ENCODE measurements at places on chromosomes 2 and 18. TPM values are rescaled to one million over a fixed set of nuclear protein-coding genes. Genes with fewer than 3 reads are reported as not detected.
A peak's percentile ranks its signal among the peaks of the same experiment; 100 is the strongest.

Gene ETAA1
- total RNA-seq: 30.8 TPM

Gene DIPK1C
- total RNA-seq: not detected

Gene SPTBN1
- 102 TPM for total RNA-seq

Gene GRHL1
- total RNA-seq: 1.3 TPM

Gene SESTD1
- total RNA-seq: 23.1 TPM

Gene CD8A
- total RNA-seq: not detected

Gene ATAD2B
- total RNA-seq: 13.5 TPM

Gene DYNAP
- total RNA-seq: not detected

Gene KIF5C
- not detected for total RNA-seq

Gene PCARE
- total RNA-seq: not detected

Gene FBXO48
- total RNA-seq: 0.60 TPM

Gene IRS1
- 11.3 TPM for total RNA-seq

Gene CXCR1
- total RNA-seq: not detected

GRCh38 chr2:212495046-212495445 lies 43.6 kb downstream of the ERBB4 start:
- no peaks in the 10 kb centered on the region for H3K4me1 ChIP-seq
- no peak overlapping the region for H3K27ac ChIP-seq
- H3K27me3 ChIP-seq: 0 out of 2 replicates have a peak, but pooled peaks cover 2% of the 10 kb centered on the region
- H3K4me3 ChIP-seq: no peak overlapping the region

GRCh38 chr18:3411854-3412268 lies 38.1 kb upstream of the TGIF1 start:
- H3K27ac ChIP-seq: no peak overlapping the region
- H3K36me3 ChIP-seq: no peaks in the 10 kb centered on the region
- no peaks in the 10 kb centered on the region for H3K27me3 ChIP-seq

- peaks cover 68% of the 10 kb centered on the region for H3K27me3 ChIP-seq
- no peak for DNase-seq
- H3K4me3 ChIP-seq: no peak overlapping the region
- peaks cover 11% of the 10 kb centered on the region for H3K4me1 ChIP-seq
These were observed 207.1 kb upstream of the SMAD2 start for GRCh38 chr18:48137374-48138081.

DNA sequence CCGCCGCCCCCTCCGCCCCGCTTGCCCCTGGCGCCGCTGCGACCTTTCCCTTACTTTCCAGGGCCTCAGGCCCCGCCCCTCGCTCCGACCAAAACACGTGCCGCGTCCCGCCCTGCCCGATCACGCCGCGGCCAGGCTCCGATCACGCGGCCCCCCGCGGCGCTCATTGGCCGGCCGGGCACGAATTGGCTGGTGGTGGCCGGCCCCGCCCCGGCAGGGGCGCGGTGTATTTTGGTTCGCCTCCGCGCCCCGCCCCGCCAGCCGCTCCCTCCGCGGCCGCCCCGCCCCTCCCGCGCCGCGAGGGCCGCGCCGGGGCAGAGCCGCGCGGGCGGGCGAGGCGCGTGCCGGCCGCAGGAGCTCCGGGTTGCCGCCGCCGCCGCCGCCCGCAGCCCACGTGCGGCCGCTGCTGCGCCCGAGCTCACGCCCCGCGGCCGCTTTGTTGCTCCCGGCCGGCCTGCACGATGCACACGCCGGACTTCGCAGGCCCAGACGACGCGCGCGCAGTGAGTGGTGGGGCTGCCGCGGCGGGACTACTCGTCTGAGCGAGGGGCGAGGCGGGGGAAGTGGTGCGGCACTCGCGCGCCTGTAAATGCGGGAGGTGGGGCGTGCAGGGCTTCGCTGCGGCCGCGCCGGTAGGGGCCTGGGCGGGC lies at the start of gene KLF11:
KLF11 (plus strand) TSS at position 295 of the 650 bp plus-strand sequence; CDS start at position 462, 167 bp downstream.
- H3K4me1 ChIP-seq: peaks cover 16% of the 10 kb centered on the region
- H3K27me3 ChIP-seq: no peaks in the 10 kb centered on the region
- peak within 1 kb of the TSS; percentile 97 for H3K27ac ChIP-seq
- peaks cover 31% of the 10 kb centered on the region for H3K36me3 ChIP-seq
- H3K4me3 ChIP-seq: peak within 1 kb of the TSS; percentile 97

DNA sequence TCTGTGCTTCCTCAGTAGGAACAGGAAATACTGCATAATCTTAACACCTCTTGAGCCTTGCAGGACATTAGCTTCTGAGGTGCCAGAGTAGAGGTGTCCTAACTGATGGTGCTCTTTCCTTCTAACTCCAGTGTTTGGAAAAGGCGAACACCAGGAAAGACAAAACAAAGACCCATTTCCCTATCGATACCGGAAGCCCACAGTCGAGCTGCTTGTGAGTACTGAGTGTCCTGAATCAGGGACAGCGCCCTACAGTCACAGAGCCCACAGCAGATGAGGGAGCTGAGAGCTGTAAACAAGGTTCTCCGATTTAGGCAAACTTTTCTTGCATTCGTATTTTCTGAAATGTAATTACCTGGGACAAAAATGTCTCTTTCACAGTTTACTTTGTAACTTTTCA lies 50.7 kb downstream of the SLC14A2 start:
- H3K36me3 ChIP-seq: no peaks in the 10 kb centered on the region
- no peak for DNase-seq
- H3K4me3 ChIP-seq: no peak overlapping the region

DNA sequence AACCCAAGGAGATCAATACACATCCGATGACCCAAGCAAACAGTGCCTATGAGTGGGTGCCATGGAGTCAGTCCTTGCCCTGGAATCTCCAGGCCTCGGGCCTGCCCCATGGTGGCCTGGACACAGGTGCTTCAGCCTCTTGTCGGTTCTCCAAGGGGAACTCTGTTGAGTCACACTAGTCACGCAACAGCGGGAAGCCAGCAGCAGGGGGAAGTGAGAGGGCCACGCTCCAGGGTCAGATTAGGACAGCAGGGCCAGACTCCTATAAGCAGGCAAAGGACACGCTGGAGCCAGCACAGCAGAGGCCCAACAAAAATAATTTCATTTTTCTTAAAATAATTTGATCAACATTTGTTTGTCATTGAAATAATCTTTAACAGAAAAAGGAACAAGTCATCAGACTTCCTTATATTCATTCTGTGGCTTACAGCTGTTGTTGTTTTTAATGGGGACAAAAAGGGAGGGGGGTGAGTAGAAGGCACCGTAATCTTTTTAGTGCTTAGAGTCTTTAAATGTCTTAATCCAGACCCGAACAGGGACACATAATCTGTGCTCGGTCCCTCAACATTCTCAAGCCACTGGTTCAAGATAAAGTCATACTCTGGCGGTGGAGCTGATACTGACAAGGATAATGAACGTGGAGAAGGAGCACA lies 16.4 kb upstream of the ARMC9 start:
- peak; percentile 69 for DNase-seq
- no peaks in the 10 kb centered on the region for H3K27me3 ChIP-seq
- no peak overlapping the region for H3K27ac ChIP-seq
- no peaks in the 10 kb centered on the region for H3K36me3 ChIP-seq
- H3K4me1 ChIP-seq: peaks cover 30% of the 10 kb centered on the region

- no peak for DNase-seq
- H3K36me3 ChIP-seq: no peaks in the 10 kb centered on the region
- peaks cover 45% of the 10 kb centered on the region for H3K4me1 ChIP-seq
- no peak overlapping the region for H3K4me3 ChIP-seq
These were observed 255.8 kb upstream of the EPAS1 start for GRCh38 chr2:46041434-46041833.

GRCh38 chr2:227335713-227336112 lies 10.7 kb downstream of the MFF start:
- H3K4me1 ChIP-seq: no peaks in the 10 kb centered on the region

GRCh38 chr2:46469116-46469515 lies 10.2 kb upstream of the TMEM247 start:
- no peaks in the 10 kb centered on the region for H3K4me1 ChIP-seq
- no peak for DNase-seq
- H3K36me3 ChIP-seq: no peaks in the 10 kb centered on the region

- no peaks in the 10 kb centered on the region for H3K36me3 ChIP-seq
- H3K4me3 ChIP-seq: no peak overlapping the region
- no peak overlapping the region for H3K27ac ChIP-seq
These were observed 292.8 kb downstream of the EN1 start for GRCh38 chr2:118554616-118555015.

DNA sequence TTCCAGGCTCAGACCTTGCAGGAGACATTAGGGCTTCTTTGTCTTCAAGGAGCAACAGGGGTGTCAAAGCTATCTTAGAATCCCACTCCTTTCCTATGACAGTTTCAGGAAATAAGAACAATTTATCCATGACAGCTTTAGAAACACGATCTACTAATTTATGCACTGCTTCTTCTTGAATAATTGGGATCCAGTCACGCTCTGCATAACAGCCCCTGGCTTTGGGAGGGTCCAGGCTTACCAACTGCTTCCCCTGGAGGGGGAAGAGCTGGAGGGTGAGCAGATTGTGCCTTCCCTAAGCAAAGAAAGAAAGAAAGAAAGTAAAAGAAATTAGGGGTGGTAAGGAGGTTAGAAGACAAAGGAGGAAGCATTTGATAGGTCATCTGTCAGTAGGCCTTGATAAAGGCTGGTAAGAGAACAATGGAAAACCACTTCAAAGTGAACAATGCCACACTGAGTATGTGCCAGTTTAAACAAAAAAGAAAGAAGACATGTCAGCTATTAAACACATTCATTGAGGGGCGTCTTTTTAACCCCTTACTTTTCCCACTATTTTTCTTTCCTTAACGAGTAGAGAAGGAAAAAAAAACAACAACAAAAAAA lies 327.6 kb downstream of the DCC start:
- H3K4me1 ChIP-seq: no peaks in the 10 kb centered on the region
- H3K4me3 ChIP-seq: no peak overlapping the region
- H3K27me3 ChIP-seq: no peaks in the 10 kb centered on the region
- no peak overlapping the region for H3K27ac ChIP-seq
- DNase-seq: no peak

DNA sequence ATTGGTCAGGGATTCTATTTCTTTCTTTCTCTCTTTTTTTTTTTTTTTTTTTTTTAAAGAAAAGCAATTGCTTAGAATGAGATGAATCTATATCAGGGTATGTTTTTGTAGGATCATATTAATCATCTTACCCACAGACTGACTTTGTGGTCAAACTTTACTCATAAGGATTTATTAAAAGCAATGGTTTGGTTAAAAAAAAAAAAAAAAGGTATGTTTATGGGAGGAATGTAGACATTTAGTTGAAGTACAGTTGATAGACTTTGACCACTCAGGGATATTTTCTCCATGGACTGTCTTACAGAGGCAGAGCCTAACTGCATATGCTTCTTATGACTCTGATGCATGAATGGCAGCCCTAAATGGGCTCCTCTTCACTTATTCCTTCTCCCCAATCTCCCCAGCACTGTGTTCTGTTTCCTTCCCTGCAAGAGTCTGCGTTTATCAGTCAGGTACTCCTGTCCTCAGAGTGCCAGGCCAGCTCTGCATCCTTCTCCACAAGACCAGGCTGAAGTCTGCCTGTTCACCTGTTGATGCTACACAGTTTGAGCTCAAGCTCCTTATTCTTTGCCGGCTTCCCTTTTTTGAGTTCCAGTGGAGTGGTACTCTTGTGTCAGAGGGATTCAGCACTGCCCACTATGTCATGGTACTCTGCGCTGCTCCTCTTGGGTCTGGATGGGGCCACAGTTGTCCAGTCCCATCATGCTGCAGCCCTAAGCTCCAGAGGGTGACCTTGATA lies 24.3 kb downstream of the CRIM1 start:
- peaks cover 80% of the 10 kb centered on the region for H3K4me1 ChIP-seq
- H3K36me3 ChIP-seq: peaks cover 36% of the 10 kb centered on the region
- H3K27me3 ChIP-seq: no peaks in the 10 kb centered on the region
- no peak for DNase-seq

- H3K27ac ChIP-seq: no peak overlapping the region
- H3K4me1 ChIP-seq: no peaks in the 10 kb centered on the region
- H3K4me3 ChIP-seq: no peak overlapping the region
- H3K27me3 ChIP-seq: peaks cover 8% of the 10 kb centered on the region
These were observed 13.0 kb downstream of the IL18R1 start for GRCh38 chr2:102368461-102369109.

- H3K4me1 ChIP-seq: no peaks in the 10 kb centered on the region
- H3K27ac ChIP-seq: no peak overlapping the region
- no peaks in the 10 kb centered on the region for H3K27me3 ChIP-seq
These were observed 58.6 kb downstream of the KCNG2 start for GRCh38 chr18:79856119-79857007.

GRCh38 chr18:60189856-60190255 lies 182.7 kb downstream of the MC4R start:
- no peaks in the 10 kb centered on the region for H3K36me3 ChIP-seq
- no peaks in the 10 kb centered on the region for H3K27me3 ChIP-seq
- no peak overlapping the region for H3K4me3 ChIP-seq
- no peak for DNase-seq

DNA sequence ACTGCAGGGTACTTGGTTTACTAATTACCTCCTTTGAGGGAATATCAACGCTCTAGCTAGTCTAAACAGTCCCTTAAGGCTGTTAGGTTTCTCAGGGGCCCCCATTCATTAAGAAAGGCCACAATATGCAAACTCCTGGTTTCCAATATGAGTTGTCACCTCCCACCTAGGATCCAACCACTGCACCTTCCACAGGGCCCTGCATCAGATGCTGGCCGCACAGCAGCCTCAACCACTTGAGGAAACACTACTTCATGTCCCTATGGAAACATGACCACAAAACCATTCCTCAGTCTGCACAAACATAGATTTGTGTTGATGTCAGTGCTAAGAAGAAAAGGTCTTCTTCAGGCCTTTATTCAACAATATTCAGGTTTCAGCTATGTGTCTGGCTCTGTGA lies 40.9 kb downstream of the STAT4 start:
- no peak overlapping the region for H3K4me3 ChIP-seq
- no peaks in the 10 kb centered on the region for H3K36me3 ChIP-seq
- no peak for DNase-seq
- no peak overlapping the region for H3K27ac ChIP-seq
- no peaks in the 10 kb centered on the region for H3K4me1 ChIP-seq
- H3K27me3 ChIP-seq: no peaks in the 10 kb centered on the region

GRCh38 chr2:118535818-118536212 lies 311.6 kb downstream of the EN1 start:
- no peak for DNase-seq
- H3K4me3 ChIP-seq: no peak overlapping the region
- H3K27me3 ChIP-seq: no peaks in the 10 kb centered on the region
- no peaks in the 10 kb centered on the region for H3K36me3 ChIP-seq

GRCh38 chr18:74529811-74530583 lies 4.3 kb upstream of the CNDP1 start:
- H3K36me3 ChIP-seq: no peaks in the 10 kb centered on the region
- no peak overlapping the region for H3K4me3 ChIP-seq
- no peak overlapping the region for H3K27ac ChIP-seq
- DNase-seq: no peak

GRCh38 chr2:70922235-70923234 lies 13.2 kb upstream of the ATP6V1B1 start:
- H3K27me3 ChIP-seq: no peaks in the 10 kb centered on the region
- no peak overlapping the region for H3K27ac ChIP-seq
- no peaks in the 10 kb centered on the region for H3K36me3 ChIP-seq

DNA sequence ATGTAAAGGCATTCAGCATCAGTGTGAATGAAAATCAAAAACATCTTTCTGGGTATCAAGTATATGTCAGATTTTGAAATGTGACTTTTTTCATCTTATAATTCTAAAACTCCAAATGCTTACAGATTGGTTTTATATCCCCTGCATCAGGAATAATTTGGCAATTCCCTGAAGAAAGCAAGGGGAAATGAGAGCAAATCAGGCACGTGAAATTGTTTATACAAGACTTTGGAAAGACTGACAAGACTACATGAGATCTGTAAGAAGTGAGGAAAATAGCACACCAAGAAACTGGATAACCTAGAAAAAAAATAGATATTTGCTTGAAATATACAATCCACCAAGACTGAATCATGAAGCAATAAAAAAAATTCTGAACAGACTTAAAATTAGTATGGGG lies 13.8 kb downstream of the COL6A3 start:
- H3K27ac ChIP-seq: no peak overlapping the region
- no peak overlapping the region for H3K4me3 ChIP-seq
- H3K4me1 ChIP-seq: no peaks in the 10 kb centered on the region
- no peaks in the 10 kb centered on the region for H3K27me3 ChIP-seq
- DNase-seq: no peak

- H3K36me3 ChIP-seq: no peaks in the 10 kb centered on the region
- DNase-seq: no peak
- H3K4me1 ChIP-seq: no peaks in the 10 kb centered on the region
- H3K27ac ChIP-seq: no peak overlapping the region
These were observed 184.7 kb downstream of the MYCN start for GRCh38 chr2:16124881-16125613.
